Fibroblast of skin of right biceps (primary cell): ENCODE measurements at places on chromosomes 5 and 9.

GRCh38 chr5:153358315-153358976 lies 132.0 kb upstream of the GRIA1 start:
- DNase-seq = no peak

GRCh38 chr9:70802206-70802605 lies 319.2 kb downstream of the TRPM3 start:
- DNase-seq = peak; percentile 22

- DNase-seq = peak; percentile 64
These were observed 38.0 kb downstream of the PAX5 start for GRCh38 chr9:36995927-36996705.

- peak; percentile 83 for DNase-seq
These were observed 2.3 kb downstream of the ANXA2R start for GRCh38 chr5:43037636-43038495.

GRCh38 chr5:33184367-33184766 lies 256.4 kb upstream of the TARS1 start:
- no peak for DNase-seq

GRCh38 chr9:134740071-134740470 lies 98.5 kb downstream of the COL5A1 start:
- no peak for DNase-seq

DNA sequence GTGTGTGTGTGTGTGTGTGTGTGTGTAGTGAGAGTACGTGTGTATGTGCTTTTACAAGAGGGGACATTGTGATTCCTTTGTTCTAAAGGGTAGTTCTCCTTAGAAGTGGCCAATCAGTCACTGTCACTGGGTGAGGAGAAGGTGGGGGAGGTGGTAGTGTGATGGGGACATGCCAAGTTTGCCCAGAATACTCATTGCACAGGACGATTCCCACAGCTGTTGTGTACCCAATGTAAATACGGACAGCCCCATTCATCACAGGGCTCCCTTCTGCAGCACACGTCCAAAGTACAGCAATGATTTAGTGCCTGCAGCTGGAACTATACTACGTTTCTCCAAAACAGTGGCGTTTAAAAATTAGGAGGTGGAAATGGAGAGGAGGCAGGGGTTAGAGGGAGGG lies 287.8 kb downstream of the TLR4 start:
- DNase-seq = no peak

DNA sequence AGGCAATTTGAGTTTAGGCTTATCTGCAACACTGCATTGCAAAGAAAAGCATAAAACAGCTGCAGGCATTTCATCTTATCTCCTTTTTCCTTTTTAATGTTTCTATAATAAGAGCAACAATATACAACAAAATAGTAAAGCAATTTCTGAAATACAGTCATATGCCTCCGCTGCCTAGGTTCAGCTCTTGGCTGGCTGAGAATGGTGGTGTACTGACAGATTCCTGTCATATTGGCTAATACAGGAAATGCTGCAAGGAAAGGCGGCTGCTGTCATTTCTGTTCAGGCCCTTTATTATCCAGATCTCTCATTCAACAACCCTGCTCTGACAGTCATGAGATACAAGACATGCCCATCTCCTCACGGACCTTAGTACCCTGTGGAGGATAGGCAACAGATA lies 677.0 kb downstream of the TAF11L14 start:
- no peak for DNase-seq

- no peak for DNase-seq
These were observed 59.7 kb downstream of the SAXO1 start for GRCh38 chr9:18973348-18973747.

DNA sequence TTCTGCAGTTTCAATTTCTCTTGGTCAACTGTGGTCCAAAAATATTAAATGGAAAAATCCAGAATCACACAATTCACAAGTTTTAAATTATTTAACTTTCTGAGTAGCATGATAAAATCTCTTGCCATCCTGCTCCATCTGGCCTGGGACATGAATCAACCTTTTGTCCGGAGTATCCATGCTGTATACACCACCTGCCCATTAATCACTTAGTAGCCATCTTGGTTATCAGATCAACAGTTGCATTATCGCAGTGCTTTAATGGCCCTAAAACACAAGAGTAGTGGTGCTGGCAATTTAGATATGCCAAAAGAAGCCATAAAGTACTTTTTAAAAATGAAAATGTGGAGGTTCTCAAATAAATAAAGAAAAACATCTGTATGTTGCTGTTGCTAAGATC lies 25.3 kb downstream of the EFCAB9 start:
- no peak for DNase-seq

- DNase-seq = peak; percentile 52
These were observed 228.9 kb upstream of the SNX2 start for GRCh38 chr5:122545986-122546385.

DNA sequence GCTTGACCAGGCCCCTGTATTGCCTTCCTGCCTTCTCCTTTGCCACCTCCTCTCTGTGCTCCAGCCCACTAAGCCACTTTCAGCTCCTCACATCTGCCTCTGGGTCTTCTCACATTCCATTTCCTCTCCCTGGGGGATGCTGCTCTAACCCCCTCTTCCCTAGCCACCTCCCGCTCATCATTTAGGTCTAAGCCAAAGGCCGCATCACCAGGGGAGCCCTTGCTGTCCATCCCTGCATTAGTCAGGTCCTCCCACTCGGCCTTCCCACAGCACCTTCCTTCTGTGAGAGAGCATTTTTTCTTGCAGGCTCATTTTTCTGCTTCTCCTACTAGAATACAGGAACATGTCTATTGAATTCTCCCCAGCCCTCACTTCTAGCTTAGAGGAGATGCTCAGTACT lies 72.6 kb upstream of the GALNT10 start:
- DNase-seq = peak; percentile 11

- DNase-seq = peak; percentile 31
These were observed 281.2 kb upstream of the RGMB start for GRCh38 chr5:98492258-98492657.

- no peak for DNase-seq
These were observed 88.0 kb downstream of the NRG2 start for GRCh38 chr5:139955053-139955605.

- DNase-seq = no peak
These were observed 28.0 kb downstream of the ANP32B start for GRCh38 chr9:98011122-98011521.

DNA sequence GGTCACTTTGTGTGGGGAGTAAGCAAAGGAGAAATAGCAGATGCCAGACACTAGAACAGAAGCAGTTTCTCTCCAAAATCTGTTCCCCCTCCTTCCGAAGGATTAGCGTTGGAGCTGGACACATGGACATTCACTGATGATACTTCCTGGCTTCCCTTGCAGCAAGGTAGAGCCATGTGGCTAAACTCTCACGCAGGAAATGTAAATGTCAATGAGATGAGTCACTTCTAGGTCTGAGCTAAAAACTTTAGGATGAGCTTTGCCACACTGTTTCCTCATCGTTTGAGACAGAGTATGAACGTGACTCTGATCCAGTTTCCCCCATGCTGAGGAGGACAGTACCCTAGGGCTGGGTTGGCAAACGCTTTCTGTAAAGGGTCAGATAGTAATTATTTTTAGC lies 5.1 kb downstream of the BHMT2 start:
- DNase-seq = peak; percentile 73

- DNase-seq = no peak
These were observed 229.6 kb upstream of the ZNF608 start for GRCh38 chr5:124976086-124976485.

GRCh38 chr5:67538855-67539506 lies 342.4 kb upstream of the CD180 start:
- DNase-seq = no peak

DNA sequence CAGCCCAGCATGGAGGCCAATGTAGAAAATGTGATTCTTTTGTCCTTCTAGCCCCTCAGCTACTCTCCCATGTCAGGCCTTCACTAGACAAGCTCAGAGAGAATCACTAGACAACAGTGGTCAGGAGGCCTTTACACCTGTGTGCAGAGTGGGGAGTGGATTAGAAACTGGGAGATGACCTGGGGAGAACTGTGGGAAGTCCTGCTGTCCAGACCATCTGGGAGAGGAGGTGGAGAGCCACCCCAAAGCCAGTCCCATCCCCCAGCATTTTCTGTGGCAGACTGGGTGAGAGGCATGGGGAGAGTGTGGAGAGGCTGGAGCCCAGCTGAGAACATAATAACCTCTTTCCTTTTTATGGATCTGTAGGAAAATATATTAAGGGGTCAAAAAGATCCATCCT lies 452.0 kb upstream of the DMAC1 start:
- DNase-seq = no peak

DNA sequence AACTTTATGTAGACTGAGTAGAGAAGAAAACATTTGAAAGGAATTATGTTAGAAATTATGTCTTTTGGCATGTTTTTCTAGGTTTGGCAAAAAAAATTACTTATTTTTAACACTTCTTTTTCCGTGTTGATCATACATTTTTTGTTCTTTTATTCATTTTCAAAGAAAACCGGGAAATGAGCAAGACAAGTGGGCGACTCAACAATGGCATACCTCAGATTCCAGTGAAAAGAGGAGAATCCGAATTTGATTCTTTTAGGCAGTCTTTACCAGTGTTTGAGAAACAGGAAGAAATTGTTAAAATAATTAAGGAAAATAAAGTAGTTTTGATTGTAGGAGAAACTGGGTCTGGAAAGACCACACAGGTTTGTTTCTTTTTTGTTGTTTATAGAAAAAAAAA lies 12.9 kb downstream of the YTHDC2 start:
- DNase-seq = peak; percentile 17

DNA sequence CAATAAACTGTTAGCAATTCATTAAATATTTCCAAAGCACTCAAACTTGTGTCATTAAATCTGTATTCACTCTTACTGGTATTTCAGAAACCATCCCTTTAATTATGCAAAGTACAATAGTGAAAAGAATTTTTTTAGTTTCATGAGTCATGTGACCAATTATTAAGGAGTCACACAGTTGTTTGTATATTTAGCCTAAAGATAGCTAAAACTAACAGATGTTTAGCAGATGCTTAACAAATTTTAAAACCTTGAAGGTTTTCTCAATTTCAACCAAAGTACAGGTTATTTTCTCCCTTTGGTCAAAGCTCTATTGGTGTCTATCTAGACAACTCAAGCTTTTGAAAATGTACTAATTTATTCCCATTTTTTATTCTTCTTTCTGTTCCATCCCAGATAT lies 44.1 kb downstream of the PJA2 start:
- DNase-seq = no peak

DNA sequence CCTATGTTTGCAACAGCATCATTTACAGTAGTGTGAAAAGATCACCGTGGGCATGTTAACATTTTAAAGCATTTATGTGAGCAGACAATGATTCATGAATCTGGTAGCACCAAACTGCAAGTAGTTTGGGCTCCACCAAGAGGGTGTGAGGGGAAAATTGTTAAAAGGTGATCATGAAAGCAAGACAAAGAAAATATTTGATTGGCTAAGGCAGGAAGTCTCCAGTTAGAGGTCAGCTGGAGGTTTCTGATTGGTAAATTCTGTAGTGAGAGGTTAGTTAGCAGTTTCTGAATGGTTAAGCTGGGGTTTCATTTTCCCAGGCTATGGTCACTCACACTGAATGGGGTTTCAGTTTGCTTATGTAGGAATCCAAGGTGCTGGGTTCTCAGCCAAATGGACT lies 13.5 kb upstream of the DRD1 start:
- DNase-seq = no peak

DNA sequence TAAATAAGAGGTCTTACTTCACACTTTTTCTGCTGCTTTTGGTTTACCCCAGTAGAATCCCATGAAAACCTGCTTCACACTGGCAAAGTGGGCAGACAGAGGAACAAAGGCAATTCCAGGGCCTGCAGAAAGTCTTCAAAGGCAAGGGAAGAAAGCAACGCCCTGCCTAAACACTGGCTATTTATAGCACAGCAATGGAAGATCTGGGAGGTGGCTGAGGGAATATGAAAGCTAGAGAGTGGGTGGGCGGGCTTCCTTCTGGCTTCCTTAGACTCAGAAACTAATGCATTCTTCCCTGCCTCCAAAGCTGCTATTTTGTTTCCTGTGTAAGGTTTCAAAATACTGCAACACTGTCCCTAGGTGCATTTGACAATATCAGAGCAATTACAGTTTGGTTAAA lies 46.8 kb downstream of the ELAVL2 start:
- DNase-seq = peak; percentile 14

GRCh38 chr5:151953833-151954232 lies 29.2 kb upstream of the GLRA1 start:
- no peak for DNase-seq

DNA sequence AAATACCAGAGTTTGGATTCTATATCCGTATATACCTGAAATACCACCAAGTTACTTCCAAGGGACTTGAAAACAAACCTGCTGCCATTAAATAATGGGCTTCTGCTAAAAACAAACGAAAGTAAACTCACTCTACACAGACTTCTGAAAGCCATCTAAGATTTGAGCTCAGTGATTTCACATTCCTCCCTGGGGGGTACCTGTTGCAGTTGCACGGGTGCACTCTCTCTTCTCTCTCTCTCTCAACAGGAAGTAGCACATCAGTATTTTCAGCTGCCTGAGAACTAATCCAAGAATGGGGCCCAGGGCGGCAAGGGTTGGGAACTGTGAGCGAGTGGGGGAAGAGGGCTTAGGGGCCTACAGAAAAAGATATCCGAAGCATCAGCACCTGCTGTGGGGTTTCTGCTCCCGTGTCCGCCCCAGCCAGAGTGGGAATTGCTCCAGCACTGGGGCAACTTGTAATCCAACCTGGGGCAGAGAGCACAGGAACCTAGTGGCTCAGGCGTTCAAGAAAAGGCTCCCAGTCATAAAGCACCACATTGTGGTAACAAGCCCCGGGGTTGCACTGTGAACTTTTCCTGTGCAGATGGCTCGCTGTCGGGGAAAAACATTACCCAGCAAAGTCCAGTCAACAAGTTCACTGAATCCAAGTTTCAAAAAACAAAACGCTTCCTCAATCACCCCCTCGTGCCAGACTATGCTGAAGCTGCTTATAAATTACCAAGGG lies 99.8 kb downstream of the EFNA5 start:
- DNase-seq = no peak

- no peak for DNase-seq
These were observed 7.0 kb downstream of the TMEM252 start for GRCh38 chr9:68533678-68534077.

GRCh38 chr5:98940581-98940980 lies 11.8 kb upstream of the CHD1 start:
- peak; percentile 33 for DNase-seq

DNA sequence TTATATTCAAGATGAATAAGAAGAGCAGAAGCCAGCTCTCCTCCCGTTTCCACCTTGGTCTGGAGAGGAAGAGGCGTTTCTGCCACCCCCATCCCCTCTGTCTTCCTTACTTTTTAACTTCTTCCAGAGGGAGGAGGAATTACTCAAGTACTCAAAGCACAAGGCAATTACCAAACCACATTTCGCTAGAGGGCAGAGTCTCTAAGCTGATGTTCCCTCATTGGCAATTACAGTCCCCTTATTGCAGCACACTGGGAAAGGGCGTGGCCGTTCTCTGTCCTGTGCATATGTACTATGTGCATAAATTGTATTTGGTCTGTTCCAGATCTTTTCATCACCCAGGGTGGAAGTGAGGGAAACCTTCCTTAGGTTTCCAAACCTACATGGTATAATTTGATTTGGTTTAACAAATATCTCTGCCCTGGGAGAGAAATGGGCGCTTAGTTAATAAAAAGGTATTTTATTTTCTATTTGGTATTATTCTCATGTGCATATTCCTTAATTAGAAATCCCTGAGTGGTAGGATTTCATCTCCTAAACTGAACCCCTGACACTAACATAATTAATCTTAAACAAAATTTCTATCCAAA lies 29.8 kb upstream of the ALDOB start:
- DNase-seq = peak; percentile 80
